ENCODE measurements at places on chromosomes 3 and 15.
A peak's percentile ranks its signal among the peaks of the same experiment; 100 is the strongest.

DNA sequence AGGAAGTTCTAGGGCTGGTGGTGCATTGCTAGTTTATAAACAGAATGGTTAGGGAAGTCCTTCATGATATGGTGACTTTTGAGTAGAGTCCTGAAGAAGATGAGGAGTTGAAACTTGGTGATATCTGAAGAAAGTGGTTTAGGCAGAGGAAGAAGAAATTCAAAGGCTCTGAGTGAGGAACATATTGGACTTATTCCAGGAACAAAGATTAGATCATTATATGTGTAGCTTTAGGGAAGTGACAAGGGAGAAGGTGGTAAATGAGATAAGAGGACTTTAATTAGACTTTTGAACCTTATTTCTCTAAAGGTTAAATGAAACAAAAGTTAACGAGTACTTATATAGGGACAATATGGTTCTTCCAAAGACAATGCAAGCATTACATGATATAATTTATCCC is 286.7 kb downstream of the DOCK3 start:
- DNase-seq: no peak

DNA sequence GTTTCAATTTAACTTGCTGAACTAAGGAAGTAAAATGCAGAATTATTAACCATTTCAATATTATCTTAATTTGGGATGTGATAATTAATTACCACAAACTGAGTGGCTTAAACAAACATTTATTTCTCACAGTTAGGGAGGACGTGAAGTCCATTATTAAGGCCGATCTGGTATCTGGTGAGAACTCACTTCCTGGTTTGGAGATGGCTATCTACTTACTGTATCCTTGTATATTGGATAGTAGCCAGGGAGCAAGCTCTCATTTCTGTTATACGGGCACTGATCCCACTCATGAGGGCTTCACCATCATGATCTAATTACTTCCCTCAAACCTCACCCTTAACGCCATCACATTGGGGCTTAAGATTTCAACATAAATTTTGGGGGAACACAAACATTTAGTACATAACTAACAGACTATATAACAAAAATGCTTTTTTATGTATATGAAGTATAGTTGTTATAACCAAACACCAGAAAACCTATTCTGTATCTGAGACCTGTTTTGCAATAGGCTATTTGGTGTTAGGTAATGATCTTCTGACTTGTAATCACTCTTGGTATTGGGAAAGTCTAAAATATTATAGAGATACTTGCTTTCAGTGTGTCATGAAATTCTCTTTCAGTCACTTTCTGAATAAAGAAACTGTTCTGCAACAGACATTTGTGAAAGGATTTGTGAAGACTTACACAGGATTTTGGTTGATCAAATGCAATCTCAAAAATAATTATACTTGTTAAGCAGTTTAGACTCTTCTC is 4.7 kb upstream of the KPNA4 start:
- DNase-seq: no peak

GRCh38 chr3:73401616-73402279 is 223.0 kb downstream of the PDZRN3 start:
- DNase-seq: no peak

- DNase-seq: no peak
Observed at GRCh38 chr3:80157546-80157945, 389.7 kb upstream of the ROBO1 start.

- no peak for DNase-seq
Observed at GRCh38 chr15:43985976-43986680, 159.3 kb downstream of the WDR76 start.

DNA sequence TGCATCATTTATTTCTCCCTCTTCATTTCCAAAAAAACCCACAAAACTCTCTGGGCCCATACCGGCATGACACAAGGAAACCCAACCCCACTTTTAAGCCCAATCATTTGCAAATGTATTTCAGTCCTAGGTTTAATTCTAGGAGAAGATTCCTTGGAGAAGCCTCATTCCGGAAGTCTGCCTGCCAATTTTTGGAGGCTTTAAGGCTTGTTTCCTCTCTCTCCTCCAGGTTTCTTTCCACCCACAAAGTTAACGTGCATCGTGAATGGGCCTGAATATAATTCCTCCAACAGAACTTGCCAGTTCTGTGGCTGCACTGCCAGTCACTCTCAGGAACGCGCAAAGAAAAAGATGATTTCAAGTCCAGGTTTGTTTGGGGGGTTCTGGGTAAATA is 69.9 kb upstream of the FOXP1 start:
- DNase-seq: no peak

DNA sequence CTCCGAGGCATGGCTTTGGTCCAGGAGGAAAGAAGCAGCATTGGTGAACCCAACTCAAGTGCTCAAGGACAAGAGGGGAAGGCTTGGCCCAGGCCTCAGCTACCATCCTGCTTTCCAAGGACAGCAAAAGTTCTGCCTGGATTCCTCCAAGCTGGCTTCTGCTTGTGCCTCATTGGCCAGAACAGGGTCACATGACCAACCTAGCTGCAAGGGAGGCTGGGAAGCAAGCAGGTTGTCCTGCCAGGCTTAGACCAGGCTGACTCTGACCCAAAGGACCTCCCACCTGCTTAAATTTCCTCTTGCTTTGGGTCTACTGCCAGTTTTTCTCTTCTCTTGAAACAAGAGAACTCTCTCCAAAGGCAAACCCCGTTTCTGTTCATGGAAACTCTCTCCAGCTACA is 70.7 kb downstream of the RPN1 start:
- no peak for DNase-seq

DNA sequence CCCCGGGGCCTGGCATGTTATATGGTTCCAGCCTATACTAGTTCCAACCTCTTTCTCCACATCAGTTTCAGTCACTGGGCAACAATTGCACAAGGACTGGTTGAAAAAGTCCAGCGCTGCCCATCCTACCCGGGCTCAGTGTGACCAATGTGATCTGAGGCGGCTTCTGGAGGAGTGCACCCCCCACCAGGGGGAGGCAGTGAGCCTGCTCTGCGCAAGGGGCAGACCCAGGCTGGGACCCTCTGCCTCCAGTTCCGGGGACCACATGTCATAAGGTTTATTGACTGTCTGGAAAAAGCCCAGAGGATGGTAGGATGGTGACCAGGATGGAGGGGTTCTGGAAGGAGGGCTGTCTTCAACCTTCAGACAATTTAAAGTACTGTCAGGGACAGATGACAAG is 25.6 kb upstream of the NR2E3 start:
- no peak for DNase-seq

GRCh38 chr15:49187549-49188245 is 17.6 kb downstream of the GALK2 start:
- DNase-seq: no peak

DNA sequence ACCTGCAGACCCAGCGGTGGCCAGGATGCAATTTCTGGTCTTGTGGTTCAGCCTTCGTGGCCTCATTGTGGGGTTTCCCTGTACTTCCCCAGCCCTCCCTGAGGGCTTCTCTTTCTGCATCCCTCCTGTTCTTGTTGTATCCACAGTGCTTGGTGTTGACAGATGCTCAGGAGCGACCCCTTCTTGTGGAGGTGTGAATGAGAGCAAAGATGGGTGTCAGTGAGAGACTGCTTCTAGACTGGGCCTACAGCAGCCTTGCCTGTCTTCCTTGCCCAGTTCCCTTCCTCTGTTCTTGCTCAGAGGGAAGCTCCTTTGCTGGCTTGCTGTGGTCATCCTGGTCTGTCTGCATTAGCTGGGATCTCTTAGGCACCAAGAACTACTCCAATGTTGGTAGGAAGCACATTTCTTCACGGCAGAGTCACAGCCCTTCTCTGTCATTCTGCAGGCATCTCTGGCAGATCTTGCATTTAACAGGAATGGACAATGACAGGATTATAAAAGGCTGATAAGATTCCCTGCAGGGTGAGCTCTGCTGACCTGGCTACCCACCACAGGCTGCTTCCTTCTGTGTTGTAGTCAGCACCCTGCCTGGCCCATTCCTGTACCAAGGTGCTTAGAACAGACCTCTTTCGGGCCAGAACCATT is 317.8 kb upstream of the C2CD4B start:
- DNase-seq: peak; percentile 49

DNA sequence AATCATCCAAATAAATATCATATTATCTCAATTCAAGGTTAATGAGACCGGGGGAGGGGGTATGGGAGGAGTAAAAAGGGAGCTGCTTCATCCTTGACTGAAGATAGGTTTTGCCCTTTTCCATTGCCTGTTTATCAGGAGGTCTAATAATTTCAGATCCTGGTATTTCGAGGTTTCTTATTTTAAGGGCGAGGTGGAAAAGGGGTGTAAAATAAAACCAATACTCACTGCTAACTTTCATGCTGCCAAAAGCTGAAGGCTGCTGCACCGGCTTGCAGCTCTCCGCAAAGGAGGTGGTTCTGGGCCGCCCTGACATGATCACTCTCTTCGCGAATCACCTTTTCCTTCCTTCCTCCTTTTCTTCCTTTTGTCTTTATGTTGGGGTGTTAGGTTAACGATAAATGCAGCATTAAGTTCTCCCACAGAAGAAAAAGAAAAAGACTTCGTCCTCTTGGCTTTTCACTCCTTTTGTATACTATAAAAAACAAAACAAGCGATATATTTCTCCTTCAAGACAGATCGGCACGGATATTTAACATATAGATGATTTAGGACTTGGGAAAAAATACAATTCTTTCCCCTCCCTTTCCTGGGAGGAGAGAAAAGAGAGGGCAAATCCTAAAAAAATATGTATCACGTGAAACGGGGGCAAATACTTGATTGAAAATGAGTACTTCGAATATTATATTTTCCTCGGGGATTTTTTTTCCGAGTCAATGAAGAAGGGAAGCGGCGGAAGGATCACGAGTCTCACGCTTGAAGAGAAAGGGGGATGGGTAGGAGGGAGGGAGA is 932 bp downstream of the GSK3B start:
- no peak for DNase-seq

GRCh38 chr3:194042927-194043326 is 93.0 kb upstream of the HES1 start:
- DNase-seq: no peak

- DNase-seq: no peak
Observed at GRCh38 chr3:34646911-34647460, 848.6 kb downstream of the PDCD6IP start.

DNA sequence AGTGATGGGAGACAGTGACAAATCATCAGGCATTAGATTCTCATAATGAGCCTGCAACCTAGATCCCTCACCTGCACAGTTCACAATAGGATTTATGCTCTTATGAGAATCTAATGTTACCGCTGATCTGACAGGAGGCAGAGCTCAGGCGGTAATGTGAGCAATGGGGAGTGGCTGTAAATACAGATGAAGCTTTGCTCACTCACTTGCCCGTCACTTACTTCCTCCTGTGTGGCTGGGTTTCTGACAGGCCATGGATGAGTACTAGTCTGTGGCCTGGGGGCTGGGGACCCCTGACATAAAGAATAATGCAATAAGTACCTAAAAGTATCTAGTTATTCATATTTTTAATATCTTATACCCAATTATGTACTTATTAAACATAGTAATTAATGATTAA is 15.6 kb downstream of the IQCB1 start:
- DNase-seq: no peak

- no peak for DNase-seq
Observed at GRCh38 chr15:84917452-84917851, 33.0 kb downstream of the SLC28A1 start.

DNA sequence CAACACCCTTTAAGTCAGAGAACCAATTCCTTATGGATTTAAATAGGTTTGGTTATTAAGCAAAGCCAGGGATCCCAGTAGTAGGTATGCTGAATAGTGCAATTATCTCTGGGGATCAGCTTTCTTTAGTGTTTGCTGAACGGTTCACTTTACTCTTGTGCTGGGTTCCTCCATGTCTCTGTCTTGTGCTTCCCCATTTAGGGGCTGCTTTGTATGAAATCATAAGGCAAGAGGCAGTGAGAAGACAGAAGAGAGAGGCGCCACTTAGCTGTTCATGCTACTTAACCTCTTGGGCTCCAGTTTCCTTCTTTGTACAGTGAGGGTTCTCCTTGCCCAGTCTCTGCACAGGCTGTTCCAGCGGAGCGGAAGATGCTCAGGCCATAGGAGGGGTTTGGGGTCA is 3.5 kb downstream of the ST6GAL1 start:
- no peak for DNase-seq

- no peak for DNase-seq
Observed at GRCh38 chr3:122668930-122669730, 11.5 kb upstream of the PARP14 start.

DNA sequence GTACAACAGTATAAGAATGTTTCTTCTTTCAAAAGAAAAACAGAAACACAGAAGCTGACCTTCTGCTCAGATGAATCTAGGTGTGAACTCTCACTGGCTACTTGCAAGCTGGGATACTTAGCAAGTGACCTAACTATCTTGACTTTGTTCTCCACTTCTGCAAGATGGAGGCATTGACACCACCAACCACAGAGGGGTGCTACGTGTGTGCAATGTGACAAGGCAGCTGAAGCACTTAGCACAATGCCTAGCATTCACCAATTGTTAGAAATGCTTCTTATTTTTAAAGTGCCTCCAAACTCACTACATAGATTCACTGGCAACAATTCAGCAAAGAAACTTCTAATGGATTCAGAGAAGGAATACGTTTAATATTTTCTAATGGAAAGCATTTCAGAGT is 331.4 kb upstream of the WNT5A start:
- no peak for DNase-seq

GRCh38 chr3:77222701-77223100 is 182.8 kb downstream of the ROBO2 start:
- no peak for DNase-seq

DNA sequence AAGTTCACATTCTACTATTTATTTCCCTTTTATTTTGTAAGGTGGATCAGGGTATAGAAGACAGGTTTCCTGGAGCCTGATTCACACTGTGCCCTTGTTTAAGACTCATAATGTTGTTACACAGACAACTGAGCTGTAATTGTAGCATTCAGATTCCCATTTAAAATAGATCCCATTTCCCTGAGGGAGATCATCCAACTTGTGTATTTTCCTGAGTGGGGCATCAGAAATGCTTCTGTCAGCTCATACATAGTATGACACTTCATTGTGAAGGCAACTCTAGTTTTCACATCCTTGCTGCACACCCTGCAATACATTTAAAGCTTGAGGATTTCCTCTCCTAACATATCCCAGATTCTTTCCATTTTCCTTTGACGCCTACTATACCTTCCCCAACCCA is 659.7 kb downstream of the GRM7 start:
- DNase-seq: no peak

DNA sequence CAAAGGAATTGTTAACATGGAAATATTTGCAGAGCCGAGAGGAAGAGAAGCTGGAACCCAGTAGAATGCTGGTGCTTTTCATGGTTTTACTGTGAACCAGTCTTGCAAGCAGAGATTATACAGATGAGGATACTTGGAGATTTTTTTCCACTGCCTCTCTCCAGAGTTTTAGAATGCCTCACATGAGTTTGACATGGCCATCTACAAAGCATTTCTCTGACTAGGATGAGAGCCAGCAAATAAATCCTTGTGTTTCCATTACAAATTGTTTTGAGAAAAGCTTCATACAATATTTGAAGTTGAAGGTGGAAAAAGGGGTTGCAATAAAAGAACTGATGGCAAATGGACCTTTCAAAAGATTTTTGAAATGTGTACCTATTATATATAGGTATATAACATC is 45.0 kb upstream of the GAP43 start:
- DNase-seq: no peak

- DNase-seq: no peak
Observed at GRCh38 chr3:46059432-46059831, 32.1 kb upstream of the XCR1 start.

GRCh38 chr3:123013876-123014275 is 13.7 kb downstream of the SEMA5B start:
- no peak for DNase-seq

Data from HEK293T (cell line).